Activated CD4-positive, alpha-beta T cell treated with anti-CD3 and anti-CD28 coated beads for 1 hour (primary cell): ENCODE measurements at places on chromosomes 3 and 15.

DNA sequence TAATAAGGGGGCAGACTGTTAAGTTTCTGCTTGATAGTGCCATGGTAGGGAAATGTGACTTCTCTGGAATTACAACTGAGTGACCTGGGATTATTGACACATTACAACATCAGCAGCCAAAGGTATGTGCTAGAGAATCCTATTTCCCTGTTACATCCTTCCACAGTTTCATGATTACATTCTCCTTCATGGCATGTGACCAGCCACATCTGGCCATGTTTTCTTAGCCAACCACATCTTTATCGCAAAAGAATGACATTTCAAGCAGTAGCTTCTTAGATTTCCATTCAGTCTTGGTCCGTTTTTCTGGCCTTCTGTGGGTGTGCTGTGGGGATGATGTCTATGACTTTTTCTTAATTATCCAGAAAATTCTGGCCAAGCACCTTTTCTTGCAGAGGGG, 45.4 kb upstream of the CTDSPL start:
- no peak for DNase-seq

DNA sequence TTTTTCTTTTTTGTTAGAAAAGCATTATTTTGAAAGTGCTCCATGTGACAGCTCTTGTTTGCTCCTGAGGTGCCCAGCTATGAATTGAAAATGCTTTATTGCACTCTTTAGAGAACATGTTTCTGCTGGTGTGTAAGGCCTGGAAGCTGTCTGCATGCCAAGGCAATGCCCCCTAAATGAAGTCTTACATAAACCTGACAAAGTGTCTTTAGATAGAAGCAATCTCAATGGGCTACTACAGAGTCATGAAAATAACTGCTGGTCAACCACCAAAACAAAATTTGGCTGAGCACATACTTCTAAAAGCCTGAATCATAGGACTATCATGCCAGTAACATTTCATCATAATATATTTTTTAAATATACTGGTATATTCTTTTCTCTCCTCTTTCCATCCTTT, 178.7 kb downstream of the THRB start:
- no peak for DNase-seq

DNA sequence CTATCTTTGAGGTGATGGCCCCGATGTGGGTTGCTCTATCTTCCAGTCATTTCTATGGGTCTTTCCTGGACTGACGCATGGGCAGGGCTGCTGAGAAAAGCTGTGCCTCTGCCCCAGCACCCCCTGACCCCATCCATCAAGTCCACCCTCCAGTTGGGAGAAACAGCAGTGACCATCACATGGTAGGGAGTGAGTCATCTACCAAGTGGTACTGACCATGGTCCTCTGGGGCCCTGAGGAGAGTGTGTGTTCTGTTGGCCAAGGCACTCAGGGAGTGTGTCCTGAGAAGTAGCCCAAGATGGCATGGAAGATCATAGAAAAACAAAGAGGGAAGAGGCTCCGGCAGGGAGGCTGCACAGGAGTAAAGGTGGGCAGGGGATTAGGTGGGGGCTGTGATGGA, 1.6 kb upstream of the DNAH1 start:
- no peak for DNase-seq

- DNase-seq, result no peak
These were observed 5.6 kb downstream of the TMEM40 start for GRCh38 chr3:12753275-12754028.

- no peak for DNase-seq
These were observed 224.0 kb downstream of the TBC1D5 start for GRCh38 chr3:17518189-17519059.

- no peak for DNase-seq
These were observed 415.9 kb upstream of the KCNMB2 start for GRCh38 chr3:178120367-178120766.

GRCh38 chr3:111695636-111696117, 100.5 kb upstream of the ZBED2 start:
- no peak for DNase-seq

DNA sequence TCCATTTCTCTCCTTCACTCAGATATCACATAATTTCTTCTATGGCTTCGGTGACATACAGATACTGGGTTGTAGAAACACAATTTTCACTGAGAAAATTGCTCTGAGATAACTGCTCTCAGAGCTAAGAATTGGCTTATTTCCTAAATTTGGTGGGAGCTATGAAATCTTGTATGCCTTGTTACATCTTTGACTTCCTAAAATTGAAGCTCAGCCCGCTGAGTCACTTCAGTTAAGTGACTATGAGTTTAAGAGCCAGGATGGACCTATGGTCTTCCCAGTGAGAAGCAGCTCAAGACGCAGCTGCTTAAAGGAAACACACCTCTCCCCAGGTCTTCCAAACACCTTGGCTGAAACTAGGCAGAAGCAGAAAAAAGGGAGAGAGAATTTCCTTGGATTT, 56.4 kb downstream of the EFHB start:
- no peak for DNase-seq

- no peak for DNase-seq
These were observed 48.8 kb downstream of the GLB1 start for GRCh38 chr3:33047842-33048834.

DNA sequence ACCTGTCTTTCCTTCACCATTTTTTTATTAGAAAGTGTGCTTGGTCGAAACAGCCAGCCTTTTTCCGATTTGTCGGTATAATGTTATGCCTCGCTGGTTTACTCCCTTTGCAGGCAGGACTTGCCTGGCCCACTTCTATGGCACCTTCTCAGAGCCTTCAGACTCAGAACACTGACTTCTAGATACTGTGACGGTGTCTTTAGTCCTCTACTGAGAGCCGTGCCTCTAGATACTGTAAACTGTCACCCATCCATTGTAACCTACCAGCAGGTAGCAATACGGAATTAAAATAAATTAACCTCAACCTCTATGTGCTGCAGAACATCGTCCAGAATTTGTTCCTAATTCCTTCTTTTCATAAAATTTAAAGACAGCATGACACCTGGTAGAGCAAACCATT, 247.7 kb upstream of the TTC14 start:
- DNase-seq, result no peak

GRCh38 chr15:34064438-34064837, 25.4 kb upstream of the AVEN start:
- no peak for DNase-seq

- no peak for DNase-seq
These were observed 83.2 kb upstream of the NEDD4 start for GRCh38 chr15:56076640-56077039.

DNA sequence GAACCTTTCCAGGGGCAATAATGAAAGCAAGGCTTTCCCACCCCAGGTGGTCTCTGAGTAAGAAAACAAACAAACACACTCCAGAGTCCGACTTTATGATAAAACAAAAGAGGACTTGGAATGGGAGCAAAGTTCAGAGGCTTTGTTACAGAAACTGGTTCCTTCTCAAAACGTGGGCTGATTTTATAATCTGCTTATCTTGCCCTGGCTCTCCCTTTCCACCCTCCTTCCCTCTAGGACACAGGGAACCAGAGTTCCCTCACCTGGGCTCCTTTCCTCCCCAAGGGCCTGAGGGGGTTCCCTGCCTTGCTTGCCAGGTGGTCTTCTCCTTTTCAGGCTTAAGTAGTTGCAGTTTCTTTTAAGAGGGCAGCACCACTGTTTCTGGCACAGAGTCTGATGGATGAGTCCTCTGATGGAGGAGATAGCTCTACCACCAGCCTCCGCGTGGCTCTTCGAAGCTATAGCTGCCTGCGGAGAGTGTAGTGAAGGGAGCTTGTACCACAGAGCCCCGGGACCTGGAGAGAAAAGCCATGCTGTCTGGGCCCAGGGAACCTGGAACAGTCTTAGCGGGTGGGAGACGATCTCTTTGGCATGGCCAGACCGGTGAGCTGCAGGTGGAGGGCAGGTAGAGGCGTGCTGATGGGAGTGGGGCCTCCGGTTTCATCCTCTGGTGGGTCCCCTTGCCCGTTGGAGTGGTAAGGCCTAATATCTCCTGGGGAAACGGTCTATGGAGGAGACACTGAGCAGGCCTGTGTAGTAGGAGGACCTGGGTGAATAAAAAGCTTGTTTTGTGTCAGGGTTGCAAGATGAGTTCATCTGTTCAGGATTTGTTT, 68.7 kb downstream of the SMAD6 start:
- no peak for DNase-seq

GRCh38 chr3:112405845-112406244, 72.9 kb downstream of the CD200 start:
- no peak for DNase-seq

GRCh38 chr15:40696228-40696627, 1.3 kb downstream of the RAD51 start:
- DNase-seq, result no peak

GRCh38 chr3:50323614-50324199, 1.2 kb upstream of the HYAL2 start:
- DNase-seq, result no peak

GRCh38 chr3:53709256-53709655, 137.0 kb downstream of the CHDH start:
- no peak for DNase-seq

- no peak for DNase-seq
These were observed 1.8 kb downstream of the DUOX2 start for GRCh38 chr15:45112143-45112590.

GRCh38 chr15:95303713-95304112, 1026.8 kb upstream of the NR2F2 start:
- no peak for DNase-seq

DNA sequence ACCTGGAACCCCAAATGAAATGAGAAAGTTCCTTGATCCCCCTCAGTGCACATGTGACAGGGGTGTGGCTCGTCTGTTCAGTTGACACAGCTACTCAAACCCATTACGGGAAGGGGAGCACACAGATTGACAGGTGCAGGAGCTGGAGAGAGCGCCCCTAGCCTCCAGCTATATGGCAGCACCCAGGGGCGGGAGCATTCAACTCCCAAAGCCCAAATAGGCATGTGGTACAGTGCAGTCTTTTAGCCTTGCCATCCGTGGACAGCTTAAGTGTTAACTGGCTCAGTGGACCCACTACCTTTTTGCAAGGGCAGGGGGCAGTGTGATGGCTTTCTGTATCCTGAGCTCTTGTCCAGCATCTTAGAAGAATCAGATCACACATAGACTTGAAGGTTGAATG, 1374.2 kb upstream of the ALCAM start:
- no peak for DNase-seq

DNA sequence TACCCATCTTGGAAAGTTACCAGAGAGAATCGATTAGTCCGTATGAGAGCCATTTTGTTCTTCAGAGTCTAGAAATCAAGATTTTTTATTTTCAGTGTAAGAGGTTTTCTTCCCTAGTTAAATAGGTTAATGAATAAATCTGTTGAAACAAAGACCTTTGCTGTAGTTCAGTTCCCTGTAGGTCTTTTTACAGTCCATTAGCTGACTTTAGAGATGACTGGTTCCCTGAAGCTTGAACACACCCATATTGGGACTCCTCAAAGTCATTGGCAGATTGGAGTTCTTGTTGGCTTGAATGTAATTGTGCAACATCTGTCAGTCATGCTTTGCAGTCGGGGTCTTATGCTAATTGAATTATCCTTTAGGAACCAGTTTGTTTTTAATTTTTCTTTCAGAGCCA, 45.3 kb downstream of the SEMA6D start:
- no peak for DNase-seq

- DNase-seq, result no peak
These were observed 323.0 kb downstream of the ROBO2 start for GRCh38 chr3:77362936-77363335.

DNA sequence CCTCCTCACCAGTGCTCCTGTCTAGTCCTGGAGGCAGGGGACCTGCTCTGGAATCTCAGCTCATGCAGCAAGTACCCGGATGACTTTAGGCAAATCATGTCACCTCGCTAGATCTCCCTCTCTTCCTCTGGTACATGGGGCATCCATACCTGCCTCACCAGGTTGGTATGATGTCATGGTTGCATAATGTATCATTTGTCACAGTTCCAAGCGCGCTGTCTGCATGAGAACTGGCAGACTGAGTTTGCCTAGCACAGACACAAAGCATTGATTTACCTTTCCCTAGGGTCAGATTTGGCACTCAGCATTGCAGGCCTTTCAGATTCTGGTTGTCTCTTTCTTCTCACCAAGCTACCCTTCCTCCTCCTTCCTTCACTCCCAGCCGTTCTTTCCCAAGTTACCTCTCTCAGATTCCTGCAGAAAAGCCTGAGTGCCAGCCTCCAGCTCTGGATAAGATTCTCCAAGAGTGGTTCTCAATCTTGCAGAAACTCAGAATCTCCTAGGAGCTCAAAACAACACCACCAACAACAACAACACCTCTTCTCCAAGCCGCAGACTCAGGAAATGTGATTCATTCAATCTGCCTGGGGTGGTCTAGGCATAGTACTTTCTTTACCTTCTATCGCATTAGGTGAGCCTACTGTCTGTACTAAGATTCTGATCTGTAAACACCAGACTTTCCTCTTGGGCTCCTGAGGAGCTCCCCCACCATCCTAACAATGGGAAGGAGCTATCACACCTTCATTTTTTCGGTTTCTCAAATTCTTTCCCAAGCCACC, 29.5 kb downstream of the FAM43A start:
- DNase-seq, result no peak

GRCh38 chr3:194974468-194975135, 288.9 kb downstream of the FAM43A start:
- no peak for DNase-seq

DNA sequence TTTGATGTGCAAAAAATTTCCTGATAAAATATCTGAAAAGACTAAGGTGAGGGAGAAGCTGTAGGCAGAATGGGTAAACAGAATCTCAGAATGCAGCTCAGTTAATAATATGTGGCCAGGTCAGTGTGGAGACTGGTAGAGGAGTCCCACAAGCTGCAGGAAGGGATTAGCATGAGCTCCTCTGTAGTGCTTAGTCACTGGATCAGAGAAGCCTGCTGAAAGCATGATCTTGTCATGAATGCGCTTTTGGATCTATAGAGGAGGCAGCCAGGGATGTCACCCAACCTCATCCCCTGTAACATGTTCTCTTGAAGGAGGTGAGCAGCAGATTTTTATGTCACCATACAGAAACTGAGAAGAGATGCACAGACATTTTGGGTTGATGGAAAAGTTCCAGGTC, 1035.3 kb upstream of the GBE1 start:
- DNase-seq, result no peak

DNA sequence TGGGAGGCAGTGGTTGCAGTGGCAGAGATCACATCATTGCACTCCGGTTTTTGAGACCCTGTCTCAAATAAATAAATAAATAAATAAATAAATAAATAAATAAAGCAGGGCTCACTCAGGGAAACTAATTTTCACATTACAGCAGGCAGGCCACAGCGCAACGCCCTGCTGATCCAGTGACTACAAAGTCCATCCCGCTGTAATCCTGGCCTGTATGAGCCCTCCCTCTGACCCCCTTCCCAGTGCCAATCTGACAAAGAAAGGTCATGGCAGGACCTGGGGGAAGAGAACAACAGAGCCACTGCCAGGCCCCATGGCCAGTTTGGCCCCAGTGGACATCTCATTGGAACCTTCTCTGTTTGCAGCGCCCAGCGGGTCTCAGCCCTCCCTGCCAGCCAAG, 9.3 kb downstream of the SH3BP5 start:
- DNase-seq, result no peak
